Frontal cortex (tissue), 4 donors: ENCODE measurements at places on chromosomes 2 and 18. TPM values are rescaled to one million over a fixed set of nuclear protein-coding genes. Genes with fewer than 3 reads are reported as not detected.

Gene GDF7
- total RNA-seq, result under 0.01 TPM

Gene HOXD9
- not detected for total RNA-seq

Gene SERPINB3
- not detected for total RNA-seq

Gene CACNB4
- total RNA-seq, result 42.4 TPM

Gene RGPD6
- 125 TPM for total RNA-seq

Gene STK36
- 16.7 TPM for total RNA-seq

Gene LRRC30
- total RNA-seq, result not detected

Gene ZNF892
- 29.8 TPM for total RNA-seq

Gene CCL20
- not detected for total RNA-seq

Gene SETBP1
- 34.2 TPM for total RNA-seq

Gene EXOC6B
- 232 TPM for total RNA-seq

Gene SKOR2
- total RNA-seq, result not detected

Gene TUBB8B
- total RNA-seq, result not detected

Gene CRYBA2
- total RNA-seq, result not detected

Gene C2orf78
- not detected for total RNA-seq

Gene RAD51AP2
- 0.82 TPM for total RNA-seq

Gene CFC1
- 0.41 TPM for total RNA-seq

Gene PPP1R1C
- total RNA-seq, result under 0.01 TPM

Gene TRIM43
- total RNA-seq, result not detected

Gene MYOM1
- 0.82 TPM for total RNA-seq

Gene COL4A4
- 0.41 TPM for total RNA-seq

Gene DSG1
- under 0.01 TPM for total RNA-seq

Gene EML6
- 5.3 TPM for total RNA-seq

Gene ZNF142
- total RNA-seq, result 11.4 TPM

Gene MC4R
- 3.3 TPM for total RNA-seq

Gene MAIP1
- total RNA-seq, result 14.3 TPM

Gene EPB41L5
- total RNA-seq, result 97.0 TPM

Gene BOK
- 20.8 TPM for total RNA-seq
